NCI-H2081 (cell line): ENCODE measurements at places on chromosomes 6 and 20.

DNA sequence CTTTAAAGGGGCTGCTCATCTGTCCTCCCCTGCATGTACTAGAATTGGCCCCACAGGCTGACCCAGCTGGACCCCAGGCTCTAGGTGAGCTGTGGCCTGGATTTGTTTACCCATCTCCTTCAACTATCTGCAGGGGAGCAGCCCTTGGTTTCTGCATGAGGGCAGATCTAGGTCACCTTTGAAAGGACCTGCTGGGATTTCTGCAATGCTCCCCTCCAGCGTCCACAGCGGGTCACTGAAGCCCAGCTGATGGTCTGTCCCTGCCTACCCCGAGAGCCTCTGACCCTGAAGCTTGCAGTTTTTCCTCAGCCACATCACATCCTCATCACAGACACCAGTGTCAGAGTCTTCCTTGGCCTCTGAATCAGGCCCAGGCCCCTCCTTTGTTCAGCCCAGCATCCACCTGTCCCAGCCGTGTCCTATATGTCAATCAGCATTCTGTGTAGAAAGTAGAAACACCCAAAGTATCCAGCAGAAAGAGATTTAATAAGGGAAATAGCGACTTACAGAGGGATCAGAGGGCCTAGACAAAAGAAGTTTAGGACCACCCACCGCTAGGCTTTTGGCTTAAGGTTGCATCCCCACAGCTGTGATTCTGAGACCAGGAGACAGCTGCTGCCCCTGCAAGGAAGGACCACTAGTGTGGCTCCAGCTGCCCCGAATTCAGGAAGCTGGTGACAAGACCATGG is 243.1 kb downstream of the LRFN2 start:
- DNase-seq: no peak

DNA sequence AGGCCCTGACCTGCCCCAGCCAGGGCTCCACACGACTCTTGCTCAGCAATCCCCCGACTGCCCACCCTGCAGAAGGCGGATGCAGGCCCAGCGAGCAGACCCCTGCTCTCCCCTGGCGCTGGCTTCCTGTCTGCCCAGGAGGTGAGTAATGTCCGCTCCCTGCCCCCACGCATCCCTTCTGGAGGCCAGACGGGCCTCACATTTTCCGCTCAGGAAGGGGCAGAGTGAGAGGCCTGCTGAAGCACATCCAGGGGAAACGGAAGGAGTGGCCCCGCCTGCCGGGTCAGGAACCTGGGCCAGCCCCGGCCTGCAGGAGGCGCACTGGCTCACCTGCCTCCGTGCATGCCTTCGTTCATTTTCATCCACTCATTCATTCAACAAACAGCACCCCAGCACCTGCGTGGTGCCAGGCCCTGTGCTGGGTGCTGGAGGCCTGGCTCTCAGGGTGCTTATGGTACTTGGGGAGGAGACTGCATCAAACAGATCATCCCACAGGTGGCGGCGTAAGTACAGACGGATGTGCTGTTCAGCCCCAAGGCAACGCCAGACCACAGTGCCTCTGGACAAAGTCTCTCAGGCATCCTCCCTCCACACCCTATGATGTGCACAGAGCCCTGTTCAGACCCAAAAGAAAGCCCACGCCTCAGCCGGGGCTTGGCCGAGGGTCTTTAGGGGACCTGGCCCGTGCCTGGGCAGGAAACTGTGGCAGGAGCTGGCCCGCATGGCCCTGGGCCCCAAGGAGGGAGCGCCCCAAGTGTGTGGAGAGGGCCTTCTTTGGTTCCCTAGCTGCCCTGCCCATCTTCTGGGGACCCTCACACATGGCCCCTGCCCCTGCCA is 112.1 kb downstream of the ASXL1 start:
- no peak for DNase-seq

DNA sequence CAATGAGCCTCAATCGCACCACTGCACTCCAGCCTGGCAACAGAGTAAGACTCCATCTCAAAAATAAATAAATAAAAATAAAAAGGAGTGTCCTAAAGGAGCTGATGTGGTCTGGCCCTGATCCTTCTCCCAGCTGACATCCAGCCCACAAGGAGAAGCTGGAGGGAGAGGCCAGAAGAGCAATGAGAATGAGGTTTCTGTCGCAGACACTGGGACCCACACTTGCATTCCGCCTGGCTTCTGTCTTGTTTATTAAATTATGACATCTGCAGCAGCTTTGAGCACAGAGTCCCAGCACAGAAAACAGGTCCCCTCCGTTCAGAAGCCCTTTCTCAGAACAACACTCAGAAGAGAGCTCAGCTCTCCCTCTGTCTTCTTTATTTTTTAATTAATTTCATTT is 10.3 kb upstream of the E2F1 start:
- no peak for DNase-seq

DNA sequence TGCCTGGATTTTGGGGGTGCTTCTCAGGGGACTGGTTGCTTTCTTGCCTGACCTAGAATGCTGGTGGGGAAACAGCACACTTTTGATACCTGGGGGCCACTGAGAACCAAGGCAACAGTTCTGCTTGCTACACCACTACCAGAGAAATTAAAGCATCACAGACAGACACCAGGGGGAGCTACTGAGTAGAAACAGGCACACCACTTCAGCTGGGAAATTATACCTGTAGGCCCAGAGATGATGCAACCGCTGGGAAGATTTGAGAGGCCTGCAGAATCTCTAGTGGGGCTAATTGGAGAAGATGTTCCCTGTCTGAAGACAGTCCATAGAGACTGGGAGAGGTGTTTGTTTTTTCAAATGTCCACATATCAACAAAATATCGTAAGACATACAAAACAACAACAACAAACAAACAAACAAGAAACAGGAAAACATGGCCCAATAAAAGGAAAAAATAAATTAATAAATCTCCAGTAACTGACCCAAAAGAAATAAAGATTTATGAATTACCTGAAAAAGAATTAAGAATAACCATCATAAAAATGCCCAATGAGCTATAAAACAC is 129.4 kb upstream of the RIN2 start:
- peak; percentile 68 for DNase-seq

DNA sequence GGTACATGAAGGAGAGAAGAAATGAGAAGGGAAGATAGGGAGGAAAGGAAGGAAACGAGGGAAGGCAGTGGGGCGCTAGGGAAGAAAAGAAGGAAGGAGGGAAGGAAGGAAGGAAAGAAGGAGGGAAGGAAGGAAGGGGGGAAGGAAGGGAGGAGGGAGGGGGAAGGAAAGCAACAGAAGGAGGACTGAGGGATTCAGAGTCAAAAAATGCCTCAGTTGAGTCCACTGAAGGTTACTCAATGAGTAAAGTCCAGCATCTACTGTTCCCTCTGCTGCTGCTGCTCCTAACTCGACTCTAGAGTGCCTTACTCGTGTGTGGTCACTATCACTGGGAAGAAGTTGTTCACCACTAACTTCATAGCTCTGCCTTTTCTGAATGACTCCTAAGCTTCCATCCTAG is 33.8 kb downstream of the PHACTR1 start:
- no peak for DNase-seq

DNA sequence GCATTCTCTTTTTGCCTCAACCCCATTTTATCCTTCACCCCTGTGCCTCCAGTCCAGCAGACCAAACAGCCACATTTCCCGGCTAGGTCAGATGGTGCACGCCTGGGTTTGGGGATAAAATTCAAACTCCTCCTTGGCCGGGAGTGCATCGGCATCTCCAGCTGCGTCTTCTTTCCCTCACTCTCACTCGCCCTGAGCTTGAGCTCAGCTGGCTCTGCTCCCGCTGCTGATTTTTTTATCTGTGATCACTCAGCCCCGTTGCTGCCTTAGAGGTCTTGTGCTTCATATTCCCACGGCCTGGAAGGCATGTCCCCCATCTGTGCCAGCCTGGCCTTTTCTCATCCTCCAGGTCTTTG is 6.8 kb upstream of the EZR start:
- DNase-seq: no peak

GRCh38 chr20:61482056-61482887 is 230.2 kb downstream of the CDH4 start:
- DNase-seq: no peak

- DNase-seq: peak; percentile 7
Observed at GRCh38 chr20:25057234-25058050, 497 bp downstream of the ACSS1 start.

DNA sequence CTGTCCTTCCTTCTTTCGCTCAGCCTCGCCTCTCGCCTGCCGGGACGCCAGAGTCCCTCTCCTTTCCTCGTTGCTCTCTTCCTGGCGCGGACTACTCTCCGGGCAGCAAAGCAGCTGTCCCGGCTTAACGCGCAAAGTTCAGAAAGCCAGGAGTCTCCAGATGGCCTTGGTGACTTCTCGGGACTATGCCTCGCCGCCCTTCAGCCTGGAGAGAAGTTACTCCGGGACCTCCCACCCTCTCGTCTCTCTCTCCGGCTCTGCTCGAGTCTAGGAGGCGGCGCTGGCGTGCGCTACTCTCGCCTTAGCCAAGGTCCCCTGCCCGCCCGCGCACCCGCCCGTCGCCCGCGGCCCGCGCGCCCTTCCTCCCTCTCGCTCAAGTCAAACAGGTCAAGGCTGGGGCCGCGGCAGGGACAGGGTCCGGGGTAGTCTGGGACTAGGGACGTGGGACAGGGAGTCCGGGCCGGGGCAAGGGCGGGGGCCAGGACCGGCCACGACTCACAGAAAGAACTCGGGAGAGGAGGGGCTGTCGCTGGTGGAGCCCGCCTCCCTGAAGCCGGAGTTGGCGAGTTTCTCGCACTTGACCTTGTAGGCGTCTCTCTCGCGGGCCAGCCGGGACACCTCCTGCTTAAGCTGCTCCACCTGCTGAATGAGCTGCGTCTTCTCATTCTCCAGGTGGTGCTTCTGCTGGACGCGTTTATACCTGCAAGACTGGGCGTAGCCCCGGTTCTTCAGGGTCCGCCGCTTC is 1.5 kb downstream of the MAFB start:
- DNase-seq: no peak

DNA sequence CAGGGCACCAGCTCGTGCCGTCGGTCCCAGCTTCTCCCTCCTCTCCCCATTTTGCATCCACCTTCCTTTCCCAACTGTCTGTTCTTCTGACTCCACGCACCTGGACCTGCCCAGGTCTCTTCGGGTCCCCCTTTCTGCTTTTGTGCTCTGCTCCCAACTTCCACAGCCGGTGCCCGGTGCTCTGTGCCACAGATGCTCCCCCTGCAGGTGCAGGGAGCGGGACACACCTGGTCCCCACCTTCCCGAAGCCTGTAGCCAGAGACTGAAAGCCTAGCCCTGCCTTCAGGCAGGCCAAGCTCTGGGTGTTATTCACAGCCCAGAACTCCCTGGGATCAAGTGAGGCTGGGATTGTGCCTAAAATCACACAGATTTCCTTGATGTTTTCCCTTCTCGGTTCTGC is 24.6 kb upstream of the BMP7 start:
- no peak for DNase-seq

DNA sequence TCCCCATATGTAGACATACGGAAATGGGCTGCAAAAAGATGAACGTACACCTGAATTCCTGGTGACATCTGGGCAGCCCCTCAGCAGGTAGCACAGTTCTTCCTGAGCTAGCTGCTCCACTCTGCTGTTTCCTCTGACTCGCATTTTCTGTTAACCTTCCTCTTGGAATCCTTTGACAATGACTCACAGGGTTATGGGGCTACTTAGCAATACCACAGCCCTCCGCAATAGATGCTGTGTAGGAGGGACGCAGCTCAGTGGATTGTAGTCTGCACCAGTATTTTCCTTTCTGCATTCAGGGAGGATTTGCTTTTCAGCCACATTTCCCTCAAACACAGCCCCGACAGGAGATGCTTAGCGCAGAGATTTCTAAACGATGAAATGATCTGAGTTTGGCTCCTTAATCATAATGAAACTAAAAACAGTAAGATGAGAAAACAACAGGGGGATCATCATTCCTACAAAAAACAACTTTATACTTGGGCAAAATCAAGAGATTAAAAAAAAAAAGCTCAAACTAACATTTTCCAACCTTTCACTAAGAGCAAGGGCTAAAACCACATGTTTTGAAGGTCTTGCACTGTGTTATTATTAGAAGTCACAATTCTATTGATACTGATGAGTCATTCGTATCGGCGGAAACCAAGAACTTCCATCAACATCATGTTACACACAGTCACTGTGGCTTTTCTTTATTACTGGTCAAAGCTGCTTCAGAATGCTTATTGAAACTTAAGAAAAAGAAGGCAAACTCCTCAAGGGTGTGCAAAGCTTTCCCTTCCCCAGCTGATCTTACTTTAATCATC is 12.2 kb downstream of the BACH2 start:
- DNase-seq: no peak

GRCh38 chr6:140372064-140372463 is 997.6 kb upstream of the CITED2 start:
- DNase-seq: no peak

DNA sequence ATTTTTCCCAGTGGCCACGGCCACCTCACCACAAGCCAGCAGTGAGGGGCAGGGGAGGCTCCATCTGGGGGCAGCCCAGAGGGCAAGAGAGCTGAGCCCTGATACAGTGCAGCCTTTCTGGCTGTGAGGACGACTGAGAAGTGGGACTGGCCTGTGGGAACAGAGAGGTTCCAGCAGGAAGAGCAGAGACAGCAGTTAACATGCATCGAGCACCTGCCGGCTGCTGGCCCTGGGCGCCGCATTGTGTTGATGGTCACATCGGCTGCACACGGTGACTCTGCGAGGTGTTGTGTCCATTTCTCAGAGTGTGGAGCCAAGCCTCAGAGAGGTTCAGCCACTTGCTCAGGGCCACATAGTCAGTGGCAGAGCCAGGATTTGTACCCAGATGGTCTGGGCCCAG is 9.8 kb downstream of the FOXS1 start:
- no peak for DNase-seq

- no peak for DNase-seq
Observed at GRCh38 chr6:86707545-86708120, 229.7 kb upstream of the HTR1E start.

- no peak for DNase-seq
Observed at GRCh38 chr20:50848341-50848808, 53.5 kb downstream of the BCAS4 start.

- no peak for DNase-seq
Observed at GRCh38 chr6:113828984-113829695, 28.0 kb upstream of the MARCKS start.

DNA sequence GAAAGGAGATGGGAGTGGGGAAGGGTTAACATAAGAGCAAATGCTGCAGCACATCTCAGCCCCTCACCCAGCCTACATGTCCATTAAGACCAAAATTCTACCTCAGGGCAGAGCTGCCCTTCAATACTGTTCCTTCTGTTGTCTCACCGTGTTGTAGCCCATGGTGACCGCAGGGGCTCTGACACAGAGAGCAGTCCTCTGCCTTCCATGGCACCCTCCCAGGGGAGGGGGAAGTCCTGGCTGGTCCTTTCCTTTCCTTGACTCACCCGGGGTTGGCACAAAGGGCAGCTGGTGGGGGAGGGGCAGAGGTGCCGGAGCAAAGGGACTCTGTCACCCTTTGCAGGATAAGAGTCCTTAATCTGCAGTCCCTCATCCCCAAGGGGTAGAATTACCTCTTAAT is 15.2 kb downstream of the NKX2-2 start:
- DNase-seq: no peak

- DNase-seq: no peak
Observed at GRCh38 chr6:456358-456867, 64.9 kb downstream of the IRF4 start.

DNA sequence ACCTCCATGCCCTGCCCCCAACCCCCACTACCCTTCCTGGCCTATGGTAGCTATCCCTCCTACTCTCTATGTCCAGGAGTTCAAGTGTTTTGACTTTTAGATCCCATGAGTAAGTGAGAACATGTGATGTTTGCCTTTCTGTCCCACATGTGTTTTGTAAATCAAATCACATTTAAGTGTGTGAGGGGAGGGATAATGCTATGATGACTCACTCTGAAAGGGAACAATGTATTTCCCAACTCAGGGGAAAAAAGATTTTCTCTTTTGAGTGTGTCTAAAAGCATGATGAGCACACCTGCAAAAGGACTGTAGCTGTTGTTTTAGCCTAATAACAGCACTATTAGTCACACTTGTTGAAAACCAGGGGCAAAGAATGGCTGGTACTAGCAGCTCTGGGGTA is 193.7 kb downstream of the GJA10 start:
- DNase-seq: no peak
